Activated CD4-positive, alpha-beta T cell treated with anti-CD3 and anti-CD28 coated beads, Interleukin-10, Interleukin-2, amounts not matched to agents 100 ng/mL and 50 ng/mL, durations not matched to agents 16 hours and 8 hours (primary cell): ENCODE measurements at places on chromosomes 16 and 17.
A peak's percentile ranks its signal among the peaks of the same experiment; 100 is the strongest.

- no peak for DNase-seq
Measured at GRCh38 chr16:89953671-89954406, 5.3 kb downstream of the DEF8 start.

DNA sequence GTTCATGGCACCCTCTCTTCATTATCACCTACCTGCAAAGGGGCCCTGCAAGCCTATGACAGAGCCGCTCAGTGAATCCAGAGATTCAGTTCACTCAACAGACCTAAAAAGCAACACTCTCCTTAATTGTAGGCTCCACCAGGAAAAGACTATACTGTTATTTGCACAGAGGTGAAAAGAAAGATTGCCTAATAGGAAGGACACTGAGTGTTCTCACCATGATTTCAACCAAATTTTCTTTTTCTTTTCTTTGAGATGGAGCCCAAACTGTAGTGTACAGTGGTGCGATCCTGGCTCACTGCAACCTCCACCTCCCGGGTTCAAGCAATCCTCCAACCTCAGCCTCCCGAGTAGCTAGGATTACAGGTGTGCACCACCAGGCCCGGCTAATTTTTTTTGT lies 104.5 kb downstream of the PARN start:
- no peak for DNase-seq

DNA sequence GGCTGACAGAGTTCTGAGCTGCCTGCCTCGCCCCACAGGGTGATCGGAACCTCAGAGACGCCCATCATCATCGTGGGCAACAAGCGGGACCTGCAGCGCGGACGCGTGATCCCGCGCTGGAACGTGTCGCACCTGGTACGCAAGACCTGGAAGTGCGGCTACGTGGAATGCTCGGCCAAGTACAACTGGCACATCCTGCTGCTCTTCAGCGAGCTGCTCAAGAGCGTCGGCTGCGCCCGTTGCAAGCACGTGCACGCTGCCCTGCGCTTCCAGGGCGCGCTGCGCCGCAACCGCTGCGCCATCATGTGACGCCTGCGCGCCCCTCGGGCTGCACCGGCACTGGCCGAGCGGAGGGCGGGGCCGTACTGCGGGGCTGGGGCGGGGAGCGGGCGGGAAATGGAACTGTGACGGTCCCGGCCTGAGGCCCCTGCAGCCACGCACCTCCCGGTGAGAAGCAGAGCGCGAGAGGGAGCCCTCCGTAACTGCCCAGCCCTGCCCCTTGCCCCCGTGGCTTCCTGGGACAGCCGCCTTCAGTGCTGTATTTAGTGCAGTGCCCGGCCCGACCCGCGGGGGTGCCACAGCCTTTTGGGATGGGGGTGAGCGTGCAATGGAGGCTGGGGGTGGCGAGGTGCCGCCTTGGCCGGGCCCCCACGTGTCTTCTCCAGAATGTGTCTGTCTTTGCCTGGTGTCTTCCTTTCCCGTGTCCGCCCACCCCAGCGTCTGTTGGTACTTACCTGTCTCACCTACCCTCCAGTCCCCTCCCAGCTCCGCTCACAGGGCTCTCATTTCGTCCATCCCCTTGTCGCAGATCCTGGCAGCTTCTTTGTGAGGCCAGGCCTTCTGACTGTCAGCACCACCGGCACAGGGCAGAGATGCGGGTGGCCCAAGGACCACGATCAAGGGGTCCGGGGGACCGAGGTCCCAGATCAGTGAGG lies 9.8 kb downstream of the RASL10B start:
- peak; percentile 14 for DNase-seq

GRCh38 chr16:85476389-85476788 lies 136.7 kb upstream of the GSE1 start:
- no peak for DNase-seq

DNA sequence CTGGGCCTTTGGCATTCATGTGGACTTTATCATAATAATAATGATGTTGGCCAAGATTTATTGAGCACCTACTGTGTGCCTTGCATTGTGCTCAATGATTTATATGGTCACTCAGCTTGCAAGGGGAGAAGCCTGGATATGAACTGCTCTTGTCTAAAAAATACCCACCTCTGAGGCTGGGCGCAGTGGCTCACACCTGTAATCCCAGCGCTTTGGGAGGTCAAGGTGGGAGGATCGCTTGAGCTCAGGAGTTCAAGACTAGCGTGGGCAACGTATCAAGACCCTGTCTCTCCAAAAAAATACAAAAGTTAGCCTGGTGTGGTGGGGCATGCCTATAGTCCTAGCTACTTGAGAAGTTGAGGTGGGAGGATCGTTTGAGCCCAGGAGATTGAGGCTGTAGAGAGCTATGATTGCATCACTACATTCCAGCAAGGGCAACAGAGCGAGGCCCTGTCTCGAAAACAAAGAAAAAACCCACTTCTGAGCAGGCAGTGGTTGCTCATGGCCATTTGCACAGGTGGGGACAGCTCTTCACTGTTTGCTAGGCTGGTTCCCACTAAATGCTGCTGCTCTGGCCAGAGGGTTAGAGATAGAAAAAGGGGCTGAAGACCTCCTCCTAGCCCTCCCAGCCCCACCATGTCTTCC lies 4.3 kb upstream of the ADGRG1 start:
- no peak for DNase-seq

DNA sequence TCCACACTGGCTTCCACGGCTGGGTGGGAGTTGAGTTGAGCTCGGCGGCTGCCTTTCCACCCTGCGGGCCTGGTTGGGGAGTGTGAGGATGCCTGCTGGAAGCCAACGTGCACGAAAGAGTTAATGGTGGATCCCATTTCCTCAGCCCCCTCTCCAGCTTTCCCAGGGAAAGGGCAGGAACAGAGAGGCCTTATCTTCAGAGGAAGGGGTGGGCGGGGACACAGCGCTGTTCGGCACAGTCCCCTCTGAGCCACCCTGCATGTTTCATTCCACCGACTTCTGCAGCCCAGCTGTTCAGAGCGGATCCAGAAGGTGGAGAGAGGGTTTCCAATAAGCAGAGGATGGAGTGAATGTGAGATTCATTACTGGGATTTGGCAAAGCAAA lies 295.3 kb downstream of the SEC14L1 start:
- no peak for DNase-seq

GRCh38 chr17:12566291-12566690 lies 99.4 kb upstream of the MYOCD start:
- DNase-seq: no peak

- peak; percentile 7 for DNase-seq
Measured at GRCh38 chr16:72241930-72242329, 70.0 kb upstream of the PMFBP1 start.

DNA sequence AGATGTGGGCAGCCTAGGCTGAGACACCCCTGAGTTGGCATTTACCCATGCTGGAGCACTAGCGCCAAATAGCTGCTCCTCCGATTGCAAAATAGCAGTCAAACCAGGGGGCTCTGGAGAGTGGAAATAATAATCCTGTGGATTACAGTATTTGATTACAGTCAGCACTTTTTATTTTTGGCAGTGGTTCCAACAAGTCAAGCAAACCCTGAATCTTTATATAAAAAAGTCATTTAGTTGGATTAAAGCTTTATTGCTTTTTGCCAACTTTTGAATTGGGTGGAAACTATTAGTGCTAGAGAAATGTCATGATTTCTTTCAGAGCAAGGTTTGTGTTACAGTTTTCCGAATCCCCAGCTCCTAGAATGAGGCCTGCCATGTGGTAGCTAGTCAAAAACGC lies 99.3 kb upstream of the FAM20A start:
- DNase-seq: no peak

GRCh38 chr17:31674305-31674704 lies 184.7 kb downstream of the COPRS start:
- DNase-seq: no peak

- no peak for DNase-seq
Measured at GRCh38 chr17:73900516-73900915, 256.3 kb upstream of the SDK2 start.
